ENCODE measurements at places on chromosomes 1 and 21.
A peak's percentile ranks its signal among the peaks of the same experiment; 100 is the strongest.

- DNase-seq, result no peak
Observed at GRCh38 chr1:33575324-33575879, 103.0 kb downstream of the ZSCAN20 start.

DNA sequence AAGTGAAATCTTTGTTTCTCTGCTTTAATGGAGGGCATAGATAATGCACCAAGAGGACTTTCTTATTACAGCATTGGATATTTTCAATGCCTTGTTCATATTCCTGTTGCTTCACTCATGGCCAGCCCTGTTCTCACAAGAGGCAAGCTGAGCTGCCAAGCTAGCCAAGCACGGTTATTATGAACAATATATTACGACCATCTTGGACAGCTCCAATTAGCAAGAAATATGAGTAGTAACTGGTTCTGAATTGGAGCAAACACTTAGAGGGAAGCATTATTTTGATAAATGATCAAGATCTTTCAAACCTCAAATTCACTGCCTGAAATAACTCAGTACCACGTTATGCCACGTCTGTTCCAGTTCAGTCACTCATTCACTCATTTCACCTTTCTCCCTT lies 159.8 kb downstream of the SETD4 start:
- DNase-seq, result no peak

DNA sequence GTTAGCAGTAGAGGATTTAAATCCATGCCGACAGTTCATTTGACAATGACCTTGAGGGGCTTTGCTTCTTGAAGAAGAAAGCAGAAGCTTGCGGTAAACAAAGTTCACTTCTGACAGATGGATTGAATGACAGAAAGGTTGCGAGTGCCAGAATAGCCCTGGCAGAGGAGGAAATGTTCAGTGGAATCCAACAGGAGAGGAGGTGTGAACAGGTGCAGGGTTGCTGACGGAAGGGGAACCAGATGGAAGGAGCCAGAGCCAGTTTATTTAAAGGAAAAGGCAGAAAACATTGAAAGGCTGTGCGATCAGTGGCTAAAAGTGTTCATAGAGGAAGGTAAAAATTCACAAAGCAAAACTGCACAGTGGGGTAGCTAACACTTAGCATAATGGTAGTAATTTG lies 141.0 kb downstream of the SDCCAG8 start:
- DNase-seq, result no peak

- DNase-seq, result no peak
Observed at GRCh38 chr21:45080232-45080631, 5.9 kb downstream of the ADARB1 start.

GRCh38 chr1:215568299-215568692 lies 1.2 kb downstream of the KCTD3 start:
- peak; percentile 37 for DNase-seq

- no peak for DNase-seq
Observed at GRCh38 chr1:206808615-206809014, 36.3 kb upstream of the IL10 start.

- DNase-seq, result no peak
Observed at GRCh38 chr1:164765992-164766720, 207.2 kb downstream of the PBX1 start.

GRCh38 chr1:13760921-13761320 lies 60.9 kb downstream of the PRDM2 start:
- DNase-seq, result no peak

Data from tibial nerve (tissue), 4 donors.